ENCODE measurements at places on chromosomes 13 and 19. TPM values are rescaled to one million over a fixed set of nuclear protein-coding genes. Genes with fewer than 3 reads are reported as not detected.

DNA sequence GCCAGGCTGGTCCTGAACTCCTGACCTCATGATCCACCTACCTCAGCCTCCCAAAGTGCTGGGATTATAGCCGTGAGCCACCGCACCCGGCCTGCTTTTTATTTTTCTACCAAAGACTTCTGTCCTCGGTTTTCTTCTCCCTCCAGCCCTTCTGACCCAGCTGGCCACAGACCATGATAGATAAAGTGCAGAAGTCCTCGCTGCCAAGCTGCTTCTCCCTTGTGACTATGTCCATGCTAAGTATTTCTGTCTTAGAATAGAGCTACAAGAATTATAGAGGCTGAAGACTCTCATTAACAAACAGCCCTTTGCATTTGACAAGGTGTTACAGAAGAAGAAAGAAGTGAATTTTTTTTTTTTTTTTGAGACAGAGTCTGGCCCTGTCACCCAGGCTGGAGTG lies 15.4 kb upstream of the MAP3K10 start:
- DNase-seq, result no peak
- no peak overlapping the region for H3K4me3 ChIP-seq
- no peak overlapping the region for H3K27ac ChIP-seq

The PKN1 gene
- total RNA-seq, result 106 TPM

GRCh38 chr19:11578258-11579142 lies 1.1 kb upstream of the ACP5 start:
- H3K27ac ChIP-seq, result no peak overlapping the region
- H3K27me3 ChIP-seq, result no peaks in the 10 kb centered on the region
- H3K4me1 ChIP-seq, result no peaks in the 10 kb centered on the region
- H3K4me3 ChIP-seq, result no peak overlapping the region

GRCh38 chr13:84443463-84443862 lies 561.2 kb upstream of the SLITRK1 start:
- no peak overlapping the region for H3K4me3 ChIP-seq
- no peaks in the 10 kb centered on the region for H3K4me1 ChIP-seq
- no peaks in the 10 kb centered on the region for H3K36me3 ChIP-seq

The GTPBP3 gene
- total RNA-seq, result 27.7 TPM

The MYPOP gene
- 5.6 TPM for total RNA-seq

- DNase-seq, result no peak
- no peak overlapping the region for H3K4me3 ChIP-seq
- H3K36me3 ChIP-seq, result no peaks in the 10 kb centered on the region
- no peak overlapping the region for H3K27ac ChIP-seq
- H3K4me1 ChIP-seq, result no peaks in the 10 kb centered on the region
Observed at GRCh38 chr13:100659578-100659977, 15.0 kb downstream of the TMTC4 start.

- no peaks in the 10 kb centered on the region for H3K27me3 ChIP-seq
- H3K36me3 ChIP-seq, result no peaks in the 10 kb centered on the region
- no peak for DNase-seq
- no peak overlapping the region for H3K27ac ChIP-seq
- H3K4me3 ChIP-seq, result no peak overlapping the region
Observed at GRCh38 chr13:99414048-99414995, 87.0 kb upstream of the TM9SF2 start.

- H3K27me3 ChIP-seq, result no peaks in the 10 kb centered on the region
- DNase-seq, result no peak
- no peaks in the 10 kb centered on the region for H3K4me1 ChIP-seq
- no peak overlapping the region for H3K27ac ChIP-seq
Observed at GRCh38 chr19:51822325-51822724, 27.4 kb downstream of the FPR3 start.

The PRODH2 gene
- total RNA-seq, result not detected

DNA sequence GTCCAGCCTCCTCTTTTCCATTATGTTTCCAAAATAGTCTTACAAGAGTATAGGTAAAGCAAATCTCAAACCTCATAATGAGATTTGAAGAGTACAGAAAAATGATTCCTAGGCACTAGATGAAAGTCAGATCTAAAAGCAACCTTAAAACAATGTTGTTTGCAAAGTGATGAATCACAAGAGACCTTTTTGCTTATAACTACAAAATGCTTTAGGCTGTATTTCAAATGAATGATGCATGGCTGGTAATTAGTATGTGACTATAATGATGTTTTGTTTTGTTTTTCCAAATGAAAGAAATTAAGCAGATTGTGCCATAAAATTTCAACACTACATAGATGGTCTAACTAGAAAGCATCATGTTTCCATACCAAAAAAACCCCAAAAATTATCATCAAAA lies 272.7 kb downstream of the DIAPH3 start:
- no peaks in the 10 kb centered on the region for H3K4me1 ChIP-seq
- DNase-seq, result no peak
- no peaks in the 10 kb centered on the region for H3K36me3 ChIP-seq
- H3K27me3 ChIP-seq, result no peaks in the 10 kb centered on the region

DNA sequence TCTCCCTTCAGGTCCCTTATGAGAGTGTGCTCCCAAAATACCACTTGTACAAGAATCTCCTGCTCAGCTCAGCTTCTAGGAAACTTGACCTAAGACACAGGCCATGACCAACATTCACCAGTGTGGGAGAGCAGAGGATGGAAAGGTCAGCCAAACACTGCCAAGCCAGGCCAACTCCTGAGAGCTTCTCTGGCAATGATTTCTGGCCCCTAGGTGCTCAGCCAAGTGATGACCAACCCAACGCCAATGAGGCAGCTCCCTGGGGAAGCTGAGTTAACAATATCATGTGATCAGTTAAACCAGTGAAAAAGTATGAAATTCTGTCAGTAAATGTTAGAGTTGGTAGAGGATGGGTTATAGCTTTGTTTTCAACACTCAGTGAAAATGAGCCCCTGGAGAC lies 49.1 kb upstream of the FLT1 start:
- no peaks in the 10 kb centered on the region for H3K27me3 ChIP-seq
- no peak for DNase-seq

- no peak overlapping the region for H3K4me3 ChIP-seq
- no peak for DNase-seq
- no peak overlapping the region for H3K27ac ChIP-seq
- no peaks in the 10 kb centered on the region for H3K27me3 ChIP-seq
Observed at GRCh38 chr13:20521364-20522115, 4.1 kb downstream of the CRYL1 start.

The UBXN6 gene
- 84.9 TPM for total RNA-seq

All from aorta (tissue), 5 donors.